ENCODE measurements at places on chromosomes 12 and 14.

DNA sequence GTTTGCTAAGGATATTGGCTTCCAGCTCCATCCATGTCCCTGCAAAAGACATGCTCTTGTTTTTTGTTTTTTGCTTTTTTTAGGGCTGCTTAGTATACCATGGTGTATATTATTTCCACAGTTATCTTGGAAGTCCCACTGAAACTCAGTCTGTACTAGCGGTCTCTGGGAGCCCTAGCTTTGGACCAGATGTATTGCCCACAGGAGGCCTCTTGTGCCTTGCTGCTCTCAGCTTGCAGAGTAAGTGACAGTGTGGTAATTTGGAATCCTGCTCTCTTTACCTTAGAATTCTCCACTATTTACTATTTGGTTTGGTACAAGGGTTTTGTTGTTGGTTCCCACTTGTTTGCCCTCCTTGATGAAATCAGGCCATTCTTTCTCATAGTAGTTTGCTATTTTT, 1022.9 kb downstream of the LRFN5 start:
- no peak for DNase-seq

- DNase-seq, result peak; percentile 9
Observed at GRCh38 chr14:69093631-69094421, 59.1 kb downstream of the DCAF5 start.

GRCh38 chr12:50572287-50572686, 67.5 kb downstream of the DIP2B start:
- DNase-seq, result no peak

DNA sequence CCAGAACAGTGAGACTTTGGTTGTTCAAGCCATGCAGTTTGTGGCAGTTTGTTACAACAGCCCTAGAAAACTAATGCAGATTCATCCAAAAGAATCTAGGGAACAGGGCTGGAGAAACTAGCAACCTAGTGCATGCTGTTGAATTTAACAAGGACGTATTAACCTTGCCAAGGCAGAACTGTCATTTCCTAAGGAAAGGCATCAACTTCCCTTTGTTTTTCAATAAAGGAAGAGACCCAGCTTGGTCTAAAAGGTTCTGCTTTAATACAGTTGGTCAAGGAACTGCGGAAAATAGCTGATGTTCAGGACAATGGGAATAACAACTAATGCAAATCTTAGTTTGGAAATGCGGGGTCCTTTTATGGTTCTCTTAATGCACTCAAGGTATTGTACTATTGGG, 11.5 kb downstream of the AK7 start:
- DNase-seq, result no peak

DNA sequence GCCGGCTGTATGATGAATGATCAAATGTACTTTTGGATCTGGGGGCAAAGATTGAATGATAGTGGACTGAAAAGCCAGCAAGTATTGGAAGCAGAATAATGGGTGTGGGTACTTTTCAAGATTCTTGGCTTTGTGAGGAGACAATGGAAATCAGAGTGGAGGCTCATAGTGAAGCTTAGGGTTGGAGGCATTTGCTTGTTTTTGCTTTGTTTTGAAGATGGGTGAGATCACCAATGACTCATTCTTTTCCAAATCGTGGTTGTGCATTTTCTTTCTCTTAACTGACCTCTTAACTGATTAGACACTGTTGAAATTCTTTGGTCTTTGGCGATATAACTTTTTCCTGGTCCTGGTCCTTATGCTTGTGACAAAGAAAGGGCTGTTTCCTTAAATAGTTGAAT, 54.4 kb downstream of the PELI2 start:
- DNase-seq, result no peak

- DNase-seq, result no peak
Observed at GRCh38 chr14:65804439-65805112, 392.0 kb downstream of the FUT8 start.

- peak; percentile 50 for DNase-seq
Observed at GRCh38 chr12:132493482-132494178, 3.7 kb downstream of the FBRSL1 start.

DNA sequence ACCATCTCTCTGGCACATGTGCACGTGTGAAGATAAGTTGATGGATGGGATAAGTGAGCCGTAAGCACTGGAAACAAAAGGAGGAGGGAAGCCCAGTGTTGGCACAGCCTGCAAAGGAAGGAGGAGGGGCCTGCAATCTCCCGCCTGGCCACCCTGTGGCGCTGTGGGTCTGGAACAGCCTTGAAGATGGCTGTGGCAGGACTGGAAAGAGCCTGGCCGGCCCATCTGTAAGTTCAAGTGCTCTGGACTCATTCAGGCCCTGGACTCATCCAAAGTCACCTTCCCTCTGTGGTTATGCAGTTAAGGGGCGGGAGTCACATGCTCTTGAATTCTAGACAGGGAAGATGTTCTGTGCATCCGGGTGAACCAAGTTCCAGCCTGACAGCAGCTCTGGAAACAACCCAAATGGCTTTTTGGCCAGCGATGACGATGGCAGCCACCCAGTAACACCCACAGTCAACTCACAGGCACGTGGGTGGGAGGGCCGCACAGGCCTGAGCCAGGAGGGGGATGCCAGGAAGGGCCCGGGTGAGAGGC, 50.4 kb downstream of the CHGA start:
- DNase-seq, result peak; percentile 51

GRCh38 chr14:28098856-28099255, 667.7 kb upstream of the FOXG1 start:
- no peak for DNase-seq

GRCh38 chr12:19382111-19382526, 57.2 kb upstream of the AEBP2 start:
- DNase-seq, result no peak

GRCh38 chr12:77231501-77231918, 166.1 kb upstream of the E2F7 start:
- no peak for DNase-seq

DNA sequence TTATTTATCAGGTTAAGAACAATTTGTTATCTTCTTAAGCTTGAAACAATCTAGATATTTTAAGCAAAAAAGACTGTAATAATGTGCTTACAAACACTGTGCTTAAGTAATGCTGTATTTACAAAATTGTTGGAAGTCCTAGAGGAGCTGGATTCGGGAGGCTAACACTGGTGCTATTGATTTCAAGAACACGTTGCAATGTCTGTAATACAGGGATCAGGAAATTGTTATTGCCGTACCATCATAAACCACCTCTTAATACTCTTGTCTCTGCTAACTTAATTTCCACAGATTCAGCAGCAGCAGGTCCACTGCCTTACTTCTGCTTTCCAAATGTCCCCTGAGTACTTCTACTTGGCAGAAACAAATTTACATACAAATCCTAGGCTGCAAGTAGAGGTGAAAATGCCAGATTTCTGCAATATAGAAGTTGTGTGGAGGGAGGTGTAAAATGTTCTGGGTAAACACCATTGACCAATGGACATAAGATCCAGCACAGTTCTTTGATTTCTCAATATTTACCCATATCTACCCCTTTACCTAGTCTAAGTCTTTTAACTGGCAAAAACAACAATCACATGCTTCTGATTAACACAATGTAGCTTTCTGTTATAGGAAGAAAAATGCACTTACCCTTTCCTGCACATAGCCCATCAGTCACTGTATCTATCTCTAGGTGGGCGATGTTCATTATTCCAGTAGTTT, 663.4 kb downstream of the TMTC2 start:
- no peak for DNase-seq

- no peak for DNase-seq
Observed at GRCh38 chr12:52061470-52062166, 8.2 kb upstream of the ATG101 start.

- no peak for DNase-seq
Observed at GRCh38 chr12:53754188-53754585, 2.4 kb upstream of the CISTR start.

- no peak for DNase-seq
Observed at GRCh38 chr14:53491256-53491883, 338.2 kb upstream of the DDHD1 start.

- no peak for DNase-seq
Observed at GRCh38 chr14:70032447-70032846, 153.2 kb downstream of the SMOC1 start.

DNA sequence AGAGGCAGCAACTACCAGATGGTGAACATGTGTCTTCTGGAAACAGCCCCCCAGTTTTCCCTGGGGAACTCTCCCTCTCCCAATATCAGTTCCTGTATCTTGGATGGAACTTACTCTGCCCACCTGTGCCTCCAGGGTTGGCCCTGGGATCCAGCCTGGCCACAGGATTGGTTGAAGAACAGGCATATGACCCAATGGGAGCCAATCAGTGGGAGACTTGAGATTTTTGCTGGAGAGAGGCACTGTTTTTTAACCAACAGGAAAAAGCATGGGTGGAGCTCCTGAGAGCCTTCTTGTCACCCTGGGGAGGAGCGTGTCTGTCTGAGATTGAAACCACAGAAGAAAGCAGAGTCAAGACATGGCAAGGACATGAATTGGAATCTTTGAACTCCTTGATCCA, 33.6 kb upstream of the COX6A1 start:
- no peak for DNase-seq
